ENCODE measurements at places on chromosomes 12 and 14.

- DNase-seq = no peak
Measured at GRCh38 chr14:54503486-54503885, 6.2 kb upstream of the CGRRF1 start.

GRCh38 chr14:23577004-23577681 lies 1.4 kb downstream of the JPH4 start:
- DNase-seq = no peak

- no peak for DNase-seq
Measured at GRCh38 chr14:93803408-93804318, 15.4 kb upstream of the PRIMA1 start.

DNA sequence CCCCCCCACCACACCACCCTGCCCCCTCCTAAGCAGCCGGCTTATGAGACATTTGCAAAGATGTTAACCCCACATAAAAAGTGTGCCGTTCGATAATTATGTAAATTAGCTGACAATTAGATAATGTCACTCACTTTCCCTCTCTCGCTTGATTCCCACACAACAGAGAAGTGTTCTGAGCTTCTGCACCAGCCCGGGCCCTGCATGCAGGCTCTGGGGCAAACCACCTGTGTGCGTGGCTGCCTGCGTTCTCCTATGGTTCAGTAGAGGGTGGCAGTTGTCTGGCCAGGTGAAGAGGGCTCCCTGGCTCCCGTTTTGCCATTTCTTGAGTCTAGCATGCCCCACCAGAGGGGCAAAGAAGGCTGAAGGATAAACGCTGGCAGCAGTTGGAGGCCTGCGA lies 68.0 kb downstream of the NRXN3 start:
- no peak for DNase-seq

DNA sequence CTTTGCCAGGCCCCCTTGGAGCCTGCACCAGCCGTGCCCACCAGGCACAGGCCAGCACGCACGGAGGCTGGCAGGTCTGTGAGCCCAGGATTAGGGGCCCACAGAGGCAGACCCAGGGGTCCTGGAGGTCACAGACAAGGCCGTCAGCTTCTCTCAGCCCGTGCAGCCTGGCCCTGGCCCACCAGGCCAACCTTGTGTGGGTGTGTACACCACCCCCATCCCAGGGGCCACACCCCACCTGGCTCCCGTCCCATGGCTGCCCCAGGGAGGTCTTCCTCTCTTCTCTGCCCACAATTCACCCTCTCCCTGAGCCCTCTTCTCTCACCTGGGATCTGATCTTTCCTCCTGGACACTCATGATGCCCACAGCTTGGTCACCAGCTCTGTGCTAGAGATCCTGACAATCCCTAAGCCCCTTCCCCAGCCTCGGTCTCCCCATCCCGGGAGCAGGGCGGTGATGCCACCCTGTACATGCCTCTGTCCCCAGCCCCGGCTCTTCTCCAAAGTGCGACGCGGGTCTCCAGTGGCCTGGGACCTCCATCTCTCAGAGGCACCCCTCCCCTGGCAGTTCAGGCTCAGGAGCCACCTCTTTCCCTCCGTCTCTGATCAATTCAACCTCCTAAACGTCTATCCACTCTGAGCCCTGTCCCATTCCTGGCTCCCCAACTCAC lies 31.1 kb upstream of the GPR132 start:
- DNase-seq = no peak

GRCh38 chr14:26538176-26538575 lies 59.7 kb downstream of the NOVA1 start:
- no peak for DNase-seq

DNA sequence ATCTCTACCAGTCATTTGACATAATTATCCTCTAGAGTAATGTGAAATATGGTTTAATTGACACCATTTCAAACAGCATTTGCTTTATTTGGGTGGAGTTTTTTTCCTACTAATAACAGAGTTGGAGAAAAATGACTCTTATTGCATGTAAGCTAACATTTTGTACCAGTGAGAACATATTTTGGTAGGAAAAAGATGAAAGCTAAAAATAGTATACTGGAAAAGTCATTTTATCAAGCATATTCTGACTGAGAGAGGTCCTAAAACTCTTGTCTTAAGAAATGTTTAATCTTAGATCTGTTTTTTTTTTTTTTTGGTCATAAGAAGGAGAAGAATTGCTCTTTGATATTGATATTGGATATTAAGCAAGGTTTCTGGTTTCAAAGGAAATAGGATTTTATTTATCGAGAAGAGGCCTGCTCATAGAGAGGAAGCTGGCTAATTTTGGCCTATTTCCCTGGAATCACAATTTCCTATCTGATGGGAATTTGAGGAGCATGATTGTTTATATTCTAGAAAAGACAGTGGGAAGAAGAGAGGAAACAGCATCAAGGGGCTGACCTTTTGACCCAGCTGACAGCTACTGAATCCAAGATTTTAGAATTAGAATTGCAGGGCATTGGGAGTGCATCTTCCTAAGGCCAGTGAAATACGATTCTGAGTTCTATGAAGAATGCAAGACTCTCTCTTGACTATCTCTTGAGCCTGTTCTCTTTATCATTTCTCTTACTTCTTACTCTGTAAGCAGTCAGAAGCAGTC lies 19.4 kb downstream of the OTOGL start:
- no peak for DNase-seq

GRCh38 chr12:108495823-108496579 lies 19.1 kb upstream of the FICD start:
- no peak for DNase-seq

- no peak for DNase-seq
Measured at GRCh38 chr12:53265783-53266182, 2.3 kb upstream of the ESPL1 start.

DNA sequence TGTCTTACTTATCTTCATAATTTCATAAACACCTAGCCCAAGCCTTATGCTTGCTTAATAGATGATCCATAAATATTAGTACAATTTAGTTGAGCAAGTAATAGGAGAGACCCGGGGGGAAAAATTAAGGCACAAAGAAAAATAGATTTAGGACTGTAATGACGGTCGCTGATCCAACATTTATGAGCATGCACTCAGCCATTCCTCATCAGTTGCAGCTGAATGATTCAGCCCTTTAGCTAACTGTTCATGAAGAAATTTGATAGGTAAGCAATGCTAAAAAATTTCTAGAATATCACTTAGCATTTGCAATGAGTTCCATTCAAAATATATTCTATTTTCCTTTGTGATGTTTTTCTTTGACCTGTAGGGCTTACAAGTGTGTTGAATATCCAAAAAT lies 163.2 kb downstream of the PTPRO start:
- DNase-seq = no peak

GRCh38 chr14:65637780-65638179 lies 225.2 kb downstream of the FUT8 start:
- no peak for DNase-seq

- DNase-seq = peak; percentile 56
Measured at GRCh38 chr14:105168979-105169507, 467 bp upstream of the JAG2 start.

- peak; percentile 66 for DNase-seq
Measured at GRCh38 chr14:102088012-102088792, 1.4 kb upstream of the HSP90AA1 start.

DNA sequence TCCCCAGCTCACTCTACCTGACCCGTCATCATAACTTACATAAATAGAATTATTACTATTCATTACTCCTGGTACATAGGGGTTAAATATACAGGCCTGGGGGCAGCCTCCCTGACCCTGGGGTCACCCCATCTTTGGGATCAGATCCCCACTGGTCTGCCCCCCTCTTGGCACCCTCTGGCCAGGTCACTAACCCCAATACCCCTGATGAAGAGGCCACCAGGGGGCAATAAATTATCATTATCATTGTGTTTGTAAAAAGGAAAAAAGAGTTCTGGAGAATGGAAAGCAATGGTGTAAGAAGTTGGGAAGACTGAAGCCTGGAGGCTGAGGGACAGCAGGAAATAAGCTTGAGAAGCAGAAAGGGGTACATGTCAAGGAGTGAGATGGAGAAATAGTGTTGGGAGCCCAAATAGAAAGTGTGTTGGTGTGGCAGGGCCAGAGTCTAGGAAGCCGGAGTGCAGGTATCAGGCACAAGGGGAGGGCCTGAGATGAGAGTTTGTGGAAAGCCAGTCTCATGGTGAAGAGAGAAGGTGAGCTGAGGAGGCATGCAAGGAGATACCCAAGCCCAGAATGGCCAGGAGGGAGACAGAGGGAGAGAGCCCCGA lies 6.1 kb upstream of the AAAS start:
- DNase-seq = no peak

DNA sequence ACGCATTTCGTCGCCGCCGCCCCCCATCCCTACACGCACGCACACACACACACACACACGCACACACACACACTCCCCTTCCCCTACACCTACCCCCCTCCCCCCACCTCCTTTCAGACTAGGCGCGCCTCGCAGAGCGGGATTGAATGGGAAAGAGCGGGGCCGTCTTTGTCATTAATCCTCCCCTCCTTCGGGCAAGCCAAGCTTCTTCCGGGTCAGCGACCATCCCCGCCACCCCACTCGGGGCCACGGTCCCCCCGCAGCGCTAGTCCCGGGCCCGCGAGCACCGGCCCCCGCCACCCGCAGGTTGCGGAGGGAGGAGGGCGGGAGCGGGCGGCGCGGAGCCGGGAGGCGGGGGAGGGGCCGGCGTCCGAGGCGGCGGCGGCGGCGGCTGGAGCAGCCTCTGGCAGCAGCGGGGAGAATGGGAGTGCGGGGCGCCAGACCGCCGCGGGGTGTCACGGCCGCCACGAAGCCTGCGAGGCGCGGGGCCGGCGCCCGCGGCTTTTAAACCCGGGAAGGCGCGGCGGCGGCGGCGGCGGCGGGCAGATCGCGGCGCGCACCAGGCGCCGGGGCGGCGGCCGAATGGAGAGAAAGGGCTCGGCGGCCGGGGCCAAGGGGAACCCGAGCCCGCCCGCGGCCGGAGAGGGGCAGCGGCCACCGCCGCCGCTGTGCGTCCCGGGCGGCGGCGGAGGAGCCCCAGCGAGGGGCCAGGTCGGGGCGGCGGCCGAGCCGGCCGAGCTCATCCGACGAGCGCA lies at the start of gene TTC9:
Gene TTC9, plus strand, starts transcription at position 369 of the 755 bp plus-strand sequence. Its CDS starts 214 bp downstream, at position 583.
- DNase-seq = peak; percentile 43

GRCh38 chr14:50717811-50718210 lies 49.7 kb upstream of the SAV1 start:
- DNase-seq = no peak

- no peak for DNase-seq
Measured at GRCh38 chr14:65772921-65773574, 360.5 kb downstream of the FUT8 start.

- no peak for DNase-seq
Measured at GRCh38 chr14:61549425-61549824, 145.9 kb upstream of the HIF1A start.

GRCh38 chr12:5068126-5068525 lies 24.4 kb downstream of the KCNA5 start:
- no peak for DNase-seq

All from activated naive CD4-positive, alpha-beta T cell treated with anti-CD3 and anti-CD28 coated beads, Interleukin-2, amount 50 U/mL, for 16 hours (primary cell).